ENCODE measurements at places on chromosomes 16 and 17.
A peak's percentile ranks its signal among the peaks of the same experiment; 100 is the strongest.

GRCh38 chr16:22353933-22354541, 20.4 kb downstream of the CDR2 start:
- no peak for DNase-seq

DNA sequence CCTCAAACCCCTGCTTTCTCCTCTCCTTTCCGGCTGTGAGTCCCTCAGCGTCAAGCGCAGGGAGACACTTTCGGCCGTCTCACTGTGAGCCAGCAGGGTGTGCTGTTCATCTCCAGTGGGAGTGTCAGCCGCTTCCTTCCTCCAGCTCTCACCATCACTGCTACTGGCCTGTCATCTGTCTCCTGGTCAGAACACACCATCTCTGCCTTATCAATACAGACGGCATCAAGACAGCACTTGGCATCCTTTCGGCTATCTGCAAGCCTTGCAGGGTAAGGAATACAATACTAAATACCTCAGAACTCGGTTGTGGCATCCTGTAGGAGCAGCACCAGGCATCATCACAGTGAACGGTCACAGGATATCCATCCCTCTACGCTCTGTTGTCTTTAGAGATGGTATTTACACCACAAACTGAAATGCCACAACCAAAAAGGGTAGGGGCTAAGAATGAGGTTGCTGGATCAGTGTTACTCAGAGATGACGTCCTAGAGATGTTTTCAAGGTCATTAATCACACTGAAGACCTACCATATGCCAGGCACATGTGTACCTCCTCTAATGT, 20.7 kb upstream of the CMTM4 start:
- no peak for DNase-seq

DNA sequence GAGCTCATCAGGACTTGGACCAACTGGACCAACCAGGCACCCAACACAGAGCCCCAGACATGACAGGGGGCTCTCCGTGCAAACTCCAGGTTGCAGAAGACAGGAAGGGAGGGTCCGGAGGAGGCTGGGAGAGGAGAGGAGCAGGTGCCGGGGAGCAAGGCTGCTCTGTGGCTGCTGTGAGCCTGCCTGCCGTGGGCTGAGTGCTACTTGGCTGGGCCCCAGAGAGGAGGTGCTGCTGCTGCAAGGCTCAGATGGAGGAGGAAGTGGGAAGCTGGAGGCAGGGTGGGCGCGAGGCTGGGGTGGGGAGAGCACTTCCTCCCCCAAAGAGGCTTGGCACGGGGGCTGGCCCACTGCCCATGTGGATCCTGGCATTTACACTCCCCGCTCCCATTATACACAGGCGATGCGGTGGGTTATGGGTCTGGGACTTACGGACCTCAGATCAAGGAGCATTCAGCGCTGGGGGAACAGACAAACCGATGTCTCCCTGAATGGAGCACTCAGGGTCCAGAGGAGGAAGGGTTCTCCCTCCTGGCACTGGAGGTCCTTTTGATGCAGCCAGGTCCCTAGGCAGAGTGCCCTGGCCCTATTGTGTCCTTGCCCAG, 15.9 kb downstream of the EPOP start:
- no peak for DNase-seq

DNA sequence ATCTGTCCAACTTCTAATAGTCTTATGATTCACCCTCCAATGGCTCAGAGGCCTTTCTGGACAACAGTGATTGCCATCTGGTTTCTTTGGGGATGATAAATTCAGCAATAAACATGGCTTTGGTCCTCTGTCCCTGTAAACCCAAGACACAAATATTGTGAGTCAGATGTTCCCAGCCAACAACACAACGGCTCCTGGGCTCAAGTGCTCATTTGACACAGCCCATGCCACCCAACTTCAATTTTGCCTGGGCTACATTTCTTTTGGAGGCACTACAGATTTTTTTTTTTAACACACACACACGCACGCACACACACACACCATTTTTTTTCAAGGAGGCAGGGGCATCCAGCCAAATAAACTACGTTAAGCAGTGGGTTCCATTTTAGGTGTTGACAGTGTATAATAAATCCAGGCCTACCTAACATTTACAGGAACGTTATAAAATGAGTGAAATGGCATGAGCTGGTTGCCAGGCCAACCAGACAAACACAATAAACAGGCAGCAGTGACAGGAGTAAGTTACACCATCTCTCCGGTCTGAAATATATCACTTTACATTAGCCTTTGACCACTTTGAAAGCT, 939.9 kb upstream of the SOX9 start:
- no peak for DNase-seq

- no peak for DNase-seq
These were observed 819.2 kb upstream of the EEF2KMT start for GRCh38 chr16:5916711-5917191.

- DNase-seq, result no peak
These were observed 7.5 kb upstream of the ARMC5 start for GRCh38 chr16:31451681-31452351.

- no peak for DNase-seq
These were observed 23.4 kb downstream of the NDEL1 start for GRCh38 chr17:8459107-8459506.

DNA sequence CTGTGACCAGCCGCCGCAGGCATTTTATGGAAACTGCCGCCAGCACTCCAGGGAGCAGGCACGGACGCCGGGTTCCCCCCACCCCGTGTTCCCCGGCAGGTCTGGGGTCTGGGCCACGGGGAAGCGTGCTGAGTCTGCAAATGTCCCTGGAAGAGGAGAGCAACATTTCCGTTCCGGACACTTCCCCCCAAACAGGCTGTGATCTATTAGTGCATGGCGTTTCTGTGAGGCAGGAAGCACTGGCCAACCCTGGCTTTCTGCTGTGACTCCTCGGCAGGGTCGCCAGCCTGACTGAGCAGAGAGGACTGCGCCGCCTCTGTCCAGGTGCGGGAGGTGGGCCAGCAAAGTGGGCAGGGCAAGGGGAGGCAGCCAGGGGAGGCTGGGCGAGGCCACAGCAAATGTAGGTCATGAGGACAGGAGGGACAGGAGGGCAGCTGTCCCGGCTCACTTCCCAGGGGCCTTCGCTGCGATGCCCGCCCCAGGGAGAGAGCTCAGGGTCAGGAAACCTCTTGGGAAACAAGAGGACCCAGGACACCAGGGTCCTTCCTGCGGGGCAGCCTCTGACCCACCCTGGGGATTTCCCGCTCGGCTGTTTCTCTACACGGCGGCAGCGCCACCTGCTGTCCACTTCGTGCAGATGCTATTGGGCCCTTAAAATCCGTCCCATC, 9.5 kb downstream of the FOXF1 start:
- peak; percentile 47 for DNase-seq

GRCh38 chr16:9545522-9546437, 454.3 kb downstream of the HAPSTR1 start:
- no peak for DNase-seq

DNA sequence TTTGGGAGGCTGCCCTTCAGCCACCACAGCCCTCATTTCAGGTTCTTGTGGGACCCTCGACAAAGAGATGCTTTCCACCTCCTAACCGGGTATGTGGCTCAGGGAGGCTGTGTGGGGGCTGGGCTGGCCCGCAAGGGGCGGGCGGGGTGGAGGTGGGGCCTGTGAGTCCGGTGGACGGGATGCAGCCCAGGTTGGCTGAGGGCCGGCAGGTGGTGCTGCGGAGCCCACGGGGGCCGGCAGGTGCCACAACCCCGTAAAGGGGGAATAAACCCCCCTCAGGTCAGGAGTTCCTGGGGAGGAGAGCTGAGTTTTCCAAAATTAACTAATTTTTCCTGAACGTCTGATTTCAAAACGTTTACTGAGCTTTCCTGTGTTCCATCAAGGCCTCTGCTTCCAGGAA, 4.9 kb upstream of the CIAO3 start:
- no peak for DNase-seq

DNA sequence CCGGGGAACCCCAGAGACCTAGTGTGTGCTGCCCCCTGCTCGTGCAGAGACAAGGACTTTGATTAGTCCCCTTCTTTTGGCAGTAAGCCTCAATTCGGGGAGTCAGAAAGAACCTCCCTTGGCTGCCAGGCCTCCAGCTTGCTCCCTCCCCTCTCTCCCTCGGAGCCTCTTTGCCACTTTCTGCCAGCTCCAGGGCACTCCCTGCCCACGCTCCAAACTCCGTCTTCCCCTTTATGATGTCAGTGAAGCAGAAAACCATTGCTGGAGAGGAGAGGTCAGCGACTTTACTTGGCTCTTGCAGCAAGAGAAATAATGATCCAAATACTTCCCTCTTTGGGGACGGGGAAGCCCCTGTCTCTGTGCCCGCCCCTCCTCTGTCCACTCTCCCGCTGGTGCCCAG, 28.1 kb downstream of the TTYH2 start:
- no peak for DNase-seq

DNA sequence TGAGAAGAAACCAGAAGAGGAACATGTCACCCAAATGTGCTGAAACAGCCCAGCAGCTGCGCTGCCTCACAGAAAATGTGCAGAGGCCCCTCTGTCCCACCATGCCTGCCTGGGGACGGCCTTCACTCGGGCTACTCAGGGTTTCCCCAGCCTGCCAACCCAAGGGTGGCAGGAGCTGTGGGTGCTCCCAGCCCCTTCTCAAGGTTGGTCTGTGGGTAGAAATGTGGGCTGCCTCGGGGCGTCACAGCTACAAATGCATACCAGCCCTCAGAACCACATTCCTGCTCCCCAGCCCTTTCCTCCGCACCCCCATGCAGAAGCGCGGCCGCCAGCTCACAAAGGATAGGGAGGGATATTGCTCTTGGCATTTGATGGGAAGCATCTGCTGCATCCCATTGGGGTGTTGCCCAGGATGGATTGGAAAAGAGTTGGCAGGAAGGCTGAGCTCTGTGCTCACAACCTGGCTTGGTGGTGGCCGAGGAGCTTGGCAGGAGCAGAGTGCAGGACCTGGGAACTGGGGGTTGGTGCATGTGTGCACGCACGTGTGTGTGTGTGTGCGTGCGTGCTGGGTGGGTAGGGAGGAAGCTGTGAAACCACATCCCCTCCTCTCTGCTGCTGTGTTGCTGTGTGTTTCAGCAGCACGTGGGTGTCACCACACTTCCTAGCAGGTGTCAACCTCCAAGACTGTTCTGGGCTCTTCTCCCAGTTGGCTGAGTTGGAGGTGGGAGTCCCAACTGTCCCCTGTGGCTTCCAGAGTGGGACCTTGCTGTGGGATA, 304.4 kb downstream of the SEC14L1 start:
- DNase-seq, result peak; percentile 76

GRCh38 chr16:6970171-6970857, 362.3 kb upstream of the RBFOX1 start:
- no peak for DNase-seq

DNA sequence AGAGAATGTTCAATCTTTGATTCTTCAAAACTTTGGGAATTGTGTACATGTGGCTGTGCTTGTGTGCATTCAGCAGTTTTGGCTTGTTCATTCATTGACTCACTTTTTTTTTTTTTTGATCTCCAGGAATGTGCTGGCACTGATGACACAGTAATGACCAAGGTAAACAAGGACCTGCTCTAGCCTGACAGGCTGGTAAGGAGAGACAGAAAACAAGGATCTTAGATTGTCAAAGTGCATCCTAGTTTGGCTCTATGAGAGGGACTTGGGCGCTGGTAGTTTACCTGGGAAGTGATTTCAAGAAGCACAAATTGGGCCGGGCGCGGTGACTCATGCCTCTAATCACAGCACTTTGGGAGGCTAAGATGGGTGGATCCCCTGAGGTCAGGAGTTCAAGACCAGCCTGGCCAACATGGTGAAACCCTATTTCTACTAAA, 233.1 kb upstream of the WSCD1 start:
- no peak for DNase-seq

GRCh38 chr16:12951392-12951791, 50.0 kb downstream of the SHISA9 start:
- no peak for DNase-seq

GRCh38 chr16:66205287-66206231, 160.9 kb upstream of the CDH5 start:
- DNase-seq, result no peak

GRCh38 chr16:81335669-81336068, 20.9 kb downstream of the GAN start:
- DNase-seq, result no peak

DNA sequence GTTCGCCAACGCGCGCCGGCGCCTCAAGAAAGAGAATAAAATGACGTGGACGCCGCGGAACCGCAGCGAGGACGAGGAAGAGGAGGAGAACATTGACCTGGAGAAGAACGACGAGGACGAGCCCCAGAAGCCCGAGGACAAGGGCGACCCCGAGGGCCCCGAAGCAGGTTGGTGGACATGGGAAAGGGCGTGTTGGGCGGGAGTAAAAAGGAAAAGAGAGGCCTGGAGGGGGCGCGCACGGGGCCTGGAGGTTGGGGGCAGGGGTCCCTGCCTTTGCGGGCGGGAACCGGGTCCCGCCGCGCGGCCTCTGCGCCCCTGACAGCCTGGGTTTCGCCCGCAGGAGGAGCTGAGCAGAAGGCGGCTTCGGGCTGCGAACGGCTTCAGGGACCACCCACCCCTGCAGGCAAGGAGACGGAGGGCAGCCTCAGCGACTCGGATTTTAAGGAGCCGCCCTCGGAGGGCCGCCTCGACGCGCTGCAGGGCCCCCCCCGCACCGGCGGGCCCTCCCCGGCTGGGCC, 2.1 kb downstream of the IRX5 start:
- no peak for DNase-seq

DNA sequence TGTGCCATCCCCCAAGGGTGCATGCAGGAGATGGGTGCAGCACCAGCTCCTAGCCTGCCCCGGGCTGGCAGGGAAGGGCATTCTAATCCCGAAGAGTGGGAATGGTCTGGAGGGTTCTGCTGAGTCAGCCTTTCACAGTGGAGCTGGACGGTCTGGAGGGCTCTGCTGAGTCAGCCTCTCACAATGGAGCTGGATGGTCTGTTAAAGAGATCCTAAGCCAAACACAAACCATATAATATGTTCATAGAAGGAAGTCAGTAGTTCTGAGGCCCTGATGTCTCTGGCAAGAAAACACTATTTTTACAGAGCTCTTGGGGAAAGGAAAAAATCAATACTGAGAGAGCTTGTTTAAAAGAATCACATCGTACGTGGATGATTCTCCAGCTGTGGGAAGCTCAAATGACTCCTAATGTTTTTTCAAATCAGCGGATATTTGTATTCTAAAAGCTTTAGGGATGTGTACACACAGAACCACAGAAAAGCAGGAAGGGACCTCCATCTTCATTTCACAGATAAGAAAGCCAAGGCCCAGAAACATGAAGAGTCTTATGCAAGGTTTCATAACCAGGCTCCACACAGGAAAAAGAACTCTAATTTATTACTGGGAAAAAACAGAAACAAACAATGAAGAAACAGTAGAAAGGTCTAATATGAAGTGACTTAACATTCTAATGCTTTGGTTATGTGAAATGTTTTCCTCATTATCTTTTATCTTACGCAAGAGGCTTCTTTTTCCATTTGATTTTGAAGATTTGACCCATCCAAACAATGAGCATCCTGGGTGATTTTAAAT, 176.3 kb downstream of the VPS53 start:
- no peak for DNase-seq

- no peak for DNase-seq
These were observed 174.8 kb downstream of the XYLT1 start for GRCh38 chr16:17295948-17296347.

- DNase-seq, result no peak
These were observed 16.9 kb downstream of the SLC43A2 start for GRCh38 chr17:1611715-1612114.
